Activated CD8-positive, alpha-beta T cell treated with anti-CD3 and anti-CD28 coated beads for 36 hours (primary cell): ENCODE measurements at places on chromosomes 4 and X. TPM values are rescaled to one million over a fixed set of nuclear protein-coding genes. Genes with fewer than 3 reads are reported as not detected.

DNA sequence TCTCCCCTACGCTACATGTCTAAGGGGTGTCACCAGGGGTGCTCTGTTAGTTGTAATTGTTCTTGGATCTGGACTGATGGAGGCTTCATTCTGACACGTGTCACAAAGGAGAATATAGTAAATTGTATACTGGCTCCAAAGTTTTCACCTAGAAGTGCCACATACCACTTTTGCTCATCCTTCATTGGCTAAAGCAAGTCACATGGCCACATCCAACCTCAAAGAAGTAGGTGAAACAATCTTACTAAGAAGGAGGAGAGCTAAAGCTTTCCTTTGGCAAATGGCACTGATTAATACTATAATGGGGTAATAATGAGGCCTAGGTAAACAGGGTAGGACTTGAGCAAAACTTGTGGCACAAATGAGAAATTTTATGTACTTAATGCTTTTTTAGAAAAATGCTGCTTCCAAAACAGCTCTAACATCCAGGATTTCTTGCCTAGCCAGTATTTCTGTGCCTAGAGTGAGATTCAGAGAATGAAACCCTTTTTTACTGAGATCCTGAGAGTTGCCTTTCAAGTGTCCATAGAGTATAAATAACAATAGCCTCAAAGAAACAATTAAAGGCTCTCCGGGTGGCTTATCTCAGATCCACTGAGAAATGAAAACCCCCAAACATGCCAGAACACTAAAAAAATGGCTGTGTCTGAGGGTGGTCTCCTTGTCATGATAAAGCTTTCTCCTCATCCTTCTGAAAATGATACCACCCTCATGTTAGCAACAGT is 34.7 kb downstream of the NHS start:
- DNase-seq = no peak

- DNase-seq = no peak
These were observed 144.6 kb upstream of the MAP3K15 start for GRCh38 chrX:19659929-19660328.

The MAGEC1 gene
- not detected for total RNA-seq

The PWWP3B gene
- not detected for total RNA-seq

The SLC4A4 gene
- total RNA-seq = 0.81 TPM
